ENCODE measurements at places on chromosomes 12 and 14. TPM values are rescaled to one million over a fixed set of nuclear protein-coding genes. Genes with fewer than 3 reads are reported as not detected.

The PRKAG1 gene
- total RNA-seq: 50.6 TPM

The CSRNP2 gene
- total RNA-seq: 13.1 TPM

The RHEBL1 gene
- 6.3 TPM for total RNA-seq

The WNT5B gene
- 2.1 TPM for total RNA-seq

The MSRB3 gene
- 24.6 TPM for total RNA-seq

The AKAP3 gene
- total RNA-seq: 0.10 TPM

The RTN1 gene
- not detected for total RNA-seq

The SLC5A8 gene
- not detected for total RNA-seq

The SCN8A gene
- total RNA-seq: 2.5 TPM

The OR6C6 gene
- total RNA-seq: not detected

The CMA1 gene
- total RNA-seq: not detected

The TMTC2 gene
- 1.1 TPM for total RNA-seq

The MOK gene
- total RNA-seq: 24.8 TPM

The STAT6 gene
- total RNA-seq: 48.7 TPM

The LALBA gene
- total RNA-seq: not detected

The TAS2R8 gene
- not detected for total RNA-seq

The CLEC4D gene
- total RNA-seq: not detected

The ATN1 gene
- 73.0 TPM for total RNA-seq

The KRT78 gene
- total RNA-seq: not detected

The AICDA gene
- total RNA-seq: 0.15 TPM

The JPH4 gene
- total RNA-seq: not detected

The SRRM4 gene
- not detected for total RNA-seq

The DBX2 gene
- total RNA-seq: not detected

The NFATC4 gene
- total RNA-seq: 0.07 TPM

The ZNF385A gene
- 20.1 TPM for total RNA-seq

The TESPA1 gene
- not detected for total RNA-seq

The PLEKHG3 gene
- total RNA-seq: 52.3 TPM
